ENCODE measurements at places on chromosomes 1 and 21.

GRCh38 chr1:27941671-27942540 lies 7.1 kb downstream of the SMPDL3B start:
- peak; percentile 18 for DNase-seq

GRCh38 chr1:226702318-226702956 lies 36.6 kb downstream of the ITPKB start:
- peak; percentile 29 for DNase-seq

DNA sequence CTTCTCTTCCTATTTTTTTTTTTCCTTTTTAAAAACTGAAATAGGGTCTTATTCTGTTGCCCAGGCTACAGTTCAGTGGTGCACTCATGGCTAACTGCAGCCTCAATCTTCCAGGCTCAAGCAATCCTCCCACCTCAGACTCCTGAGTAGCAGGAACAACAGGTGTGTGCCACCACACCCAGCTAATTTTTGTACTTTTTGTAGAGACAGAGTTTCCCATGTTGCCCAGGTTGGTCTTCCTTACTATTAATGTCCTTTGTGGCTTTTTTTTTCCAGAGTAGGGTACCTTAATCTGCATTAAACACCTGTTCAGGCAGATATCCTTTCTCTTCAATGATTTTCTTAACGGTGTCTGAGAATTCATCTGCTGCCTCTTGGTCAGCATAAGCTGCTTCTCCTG lies 4.3 kb upstream of the KTI12 start:
- DNase-seq, result no peak

GRCh38 chr1:150093805-150094204 lies 26.2 kb downstream of the VPS45 start:
- DNase-seq, result no peak

GRCh38 chr1:155725142-155725541 lies 36.3 kb downstream of the DAP3 start:
- DNase-seq, result no peak

DNA sequence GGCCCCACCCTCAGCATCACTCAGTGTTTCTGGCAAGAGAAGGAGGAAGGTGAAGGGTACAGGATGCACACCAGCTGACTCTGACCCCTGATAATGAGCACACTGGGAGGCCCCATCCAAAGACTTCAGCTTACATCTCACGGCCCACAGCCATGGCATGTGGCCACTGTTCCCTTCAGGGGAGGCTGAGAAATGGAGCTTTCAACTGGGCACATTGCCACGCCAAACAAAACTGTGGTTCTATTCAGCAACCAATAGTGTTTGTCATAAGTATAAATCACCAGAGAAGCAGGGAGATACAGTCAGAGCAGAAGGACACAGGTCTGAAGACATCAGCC lies 12.7 kb upstream of the TRAF3IP3 start:
- no peak for DNase-seq

DNA sequence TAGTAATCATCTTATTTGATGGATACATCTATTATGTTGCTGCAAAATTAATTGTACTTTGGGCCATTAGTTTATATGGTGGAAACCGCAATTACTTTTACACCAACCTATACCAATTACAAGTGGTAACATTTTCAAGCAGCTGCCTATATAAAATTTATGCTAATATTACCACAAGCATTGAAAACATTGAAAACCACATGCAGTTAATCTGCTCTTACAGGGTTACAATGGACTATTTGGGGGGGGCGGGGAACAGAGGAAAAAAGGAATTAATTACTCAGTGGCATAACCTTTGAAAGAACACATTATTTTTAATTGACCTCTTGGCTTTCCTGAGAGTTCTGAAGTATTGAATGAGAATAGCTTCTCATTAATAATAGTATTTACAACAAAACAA lies 1793.2 kb downstream of the NCAM2 start:
- no peak for DNase-seq

GRCh38 chr1:85325920-85326319 lies 49.5 kb upstream of the BCL10 start:
- DNase-seq, result no peak
